ENCODE measurements at places on chromosomes 13 and 19. TPM values are rescaled to one million over a fixed set of nuclear protein-coding genes. Genes with fewer than 3 reads are reported as not detected.
A peak's percentile ranks its signal among the peaks of the same experiment; 100 is the strongest.

PDE4A gene
- total RNA-seq, result 7.0 TPM

CYP4F12 gene
- total RNA-seq, result not detected

SPTBN4 gene
- total RNA-seq, result 3.5 TPM

GRCh38 chr19:47104680-47105079 is 8.9 kb downstream of the ZC3H4 start:
- DNase-seq, result no peak

DNA sequence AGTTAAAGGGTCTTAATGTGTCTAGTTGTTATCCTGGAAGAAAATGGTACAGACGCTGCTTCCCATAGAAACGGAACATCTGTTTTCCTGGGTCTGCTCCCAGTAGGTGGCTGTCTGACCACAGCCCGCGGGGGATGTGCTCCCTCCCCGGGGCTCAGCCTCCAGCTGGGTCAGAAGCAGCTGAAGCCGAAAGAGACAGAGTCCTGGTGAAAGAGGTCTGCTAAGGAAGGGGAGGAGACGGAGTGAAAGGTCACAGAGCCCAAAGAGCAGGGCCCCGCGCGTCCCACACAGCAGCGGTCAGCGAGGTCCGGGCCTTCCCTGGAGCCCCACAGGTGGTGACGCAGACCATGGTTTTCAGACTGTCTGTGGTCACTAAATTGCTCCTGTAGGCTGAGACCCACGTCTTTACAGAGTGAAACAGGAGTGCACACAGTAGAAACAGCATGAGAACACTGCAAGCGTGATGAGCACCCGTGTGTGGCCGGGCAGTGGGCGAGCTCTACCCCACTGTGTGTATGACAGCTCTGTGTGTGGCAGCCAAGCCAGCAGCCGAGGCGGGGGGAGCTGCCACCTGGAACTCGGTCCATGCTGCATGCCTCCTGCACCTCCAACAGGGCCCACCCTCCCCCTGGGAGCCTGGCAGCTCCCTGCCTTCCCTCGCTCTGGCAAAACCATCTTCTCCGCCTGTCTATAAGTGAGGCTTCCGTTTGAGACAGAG is 52.0 kb upstream of the C13orf46 start:
- peak; percentile 28 for DNase-seq

DNA sequence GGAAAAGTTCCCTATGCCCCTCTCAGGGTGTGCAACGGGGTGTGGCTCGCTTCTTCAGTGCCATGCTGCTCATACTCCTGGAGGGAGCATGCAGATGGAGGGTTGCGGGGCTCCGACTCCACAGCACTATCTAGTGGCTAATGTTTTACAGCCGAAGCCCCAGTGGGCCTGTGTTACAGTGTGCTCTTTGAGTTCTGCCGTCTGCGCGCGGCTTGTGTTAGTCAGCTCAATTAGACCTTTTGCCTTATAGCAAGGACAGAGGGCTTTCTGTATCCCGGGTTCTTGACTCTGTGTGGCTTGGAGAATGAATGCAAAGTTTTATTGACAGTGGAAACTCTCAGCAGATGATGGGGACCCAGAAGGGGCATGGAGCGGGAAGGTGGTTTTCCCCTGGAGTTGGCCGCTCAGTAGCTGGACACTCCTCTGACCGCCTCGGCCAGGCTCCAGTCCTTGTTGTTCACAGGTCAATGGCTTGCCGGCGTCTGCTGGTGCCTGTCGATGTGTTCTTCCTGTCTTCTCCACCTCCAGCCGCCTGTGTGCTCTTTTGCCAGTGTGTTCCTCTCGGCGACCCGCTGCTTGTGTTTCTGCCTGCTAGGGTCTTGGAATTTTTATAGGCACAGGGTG is 383.4 kb downstream of the LMO7 start:
- DNase-seq, result no peak

- DNase-seq, result no peak
Observed at GRCh38 chr13:93496985-93497673, 270.5 kb downstream of the GPC6 start.

DNA sequence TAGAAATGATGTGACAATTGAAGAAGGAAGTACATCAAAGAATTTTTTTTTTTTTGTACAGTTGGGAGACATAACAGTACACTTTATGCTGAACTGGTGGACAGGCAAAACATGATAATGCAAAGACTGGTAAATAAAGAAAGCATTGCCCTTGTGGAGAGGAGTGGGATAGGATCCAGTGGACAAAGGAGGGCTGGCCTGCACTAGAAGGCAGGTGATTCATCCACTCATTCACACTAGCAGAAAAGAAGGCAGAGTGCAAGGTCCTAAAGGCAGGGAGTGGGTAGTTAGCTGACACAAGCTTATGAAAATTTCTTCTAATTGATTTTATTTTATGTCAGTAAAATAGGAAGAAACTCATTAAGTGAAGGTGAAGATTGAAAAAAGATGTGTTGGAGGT is 17.6 kb upstream of the NALCN start:
- no peak for DNase-seq

GRCh38 chr19:35040826-35041547 is 534 bp upstream of the HPN start:
- peak; percentile 27 for DNase-seq

DNA sequence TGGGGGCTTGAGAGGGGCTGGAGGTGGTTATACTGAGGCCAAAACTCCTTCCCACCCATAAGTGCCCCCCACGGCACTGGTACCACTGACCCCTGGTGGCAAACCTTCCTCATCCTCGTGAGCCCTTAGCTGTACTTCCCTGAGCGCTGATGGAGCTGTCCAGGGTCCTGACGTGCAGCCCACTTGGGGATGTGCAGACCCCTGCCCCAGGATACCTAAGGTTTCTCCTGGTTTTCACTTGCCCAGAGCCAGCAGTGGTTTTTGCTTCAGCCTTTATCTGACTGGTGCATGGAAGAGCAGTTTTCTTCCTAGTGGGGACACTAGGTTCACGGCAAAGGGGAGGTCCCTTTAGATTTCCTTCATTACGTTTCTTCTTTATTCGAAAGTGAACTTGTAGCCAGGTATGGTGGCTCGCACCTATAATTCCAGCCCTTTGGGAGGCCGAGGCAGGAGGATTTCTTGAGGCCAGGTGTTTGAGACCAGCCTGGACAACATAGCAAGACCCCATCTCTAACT is 28.7 kb upstream of the KCTD15 start:
- peak; percentile 10 for DNase-seq

ZNF571 gene
- 5.2 TPM for total RNA-seq

DNA sequence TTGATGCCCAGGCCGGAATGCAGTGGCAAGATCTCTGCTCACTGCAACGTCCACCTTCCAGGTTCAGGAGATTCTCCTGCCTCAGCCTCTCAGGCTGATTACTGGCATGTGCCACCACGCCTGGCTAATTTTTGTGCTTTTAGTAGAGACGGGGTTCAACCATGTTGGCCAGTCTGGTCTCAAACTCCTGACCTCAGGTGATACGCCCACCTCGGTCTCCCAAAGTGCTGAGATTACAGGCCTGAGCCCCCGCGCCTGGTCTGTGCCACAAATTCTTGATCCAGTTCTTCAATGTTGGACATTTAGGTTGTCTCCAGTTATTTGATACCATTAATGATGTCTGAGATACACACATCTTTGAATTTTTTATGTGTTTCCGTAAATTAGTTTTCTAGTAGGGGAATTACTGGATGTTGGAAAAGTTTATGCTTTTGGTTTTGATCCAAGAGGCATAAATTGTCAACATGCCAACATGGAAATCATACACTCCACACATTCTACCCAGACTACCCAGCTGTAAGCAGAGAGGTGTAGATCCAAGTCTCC is 525 bp upstream of the COG3 start:
- DNase-seq, result no peak

THSD1 gene
- total RNA-seq, result 4.8 TPM

DNA sequence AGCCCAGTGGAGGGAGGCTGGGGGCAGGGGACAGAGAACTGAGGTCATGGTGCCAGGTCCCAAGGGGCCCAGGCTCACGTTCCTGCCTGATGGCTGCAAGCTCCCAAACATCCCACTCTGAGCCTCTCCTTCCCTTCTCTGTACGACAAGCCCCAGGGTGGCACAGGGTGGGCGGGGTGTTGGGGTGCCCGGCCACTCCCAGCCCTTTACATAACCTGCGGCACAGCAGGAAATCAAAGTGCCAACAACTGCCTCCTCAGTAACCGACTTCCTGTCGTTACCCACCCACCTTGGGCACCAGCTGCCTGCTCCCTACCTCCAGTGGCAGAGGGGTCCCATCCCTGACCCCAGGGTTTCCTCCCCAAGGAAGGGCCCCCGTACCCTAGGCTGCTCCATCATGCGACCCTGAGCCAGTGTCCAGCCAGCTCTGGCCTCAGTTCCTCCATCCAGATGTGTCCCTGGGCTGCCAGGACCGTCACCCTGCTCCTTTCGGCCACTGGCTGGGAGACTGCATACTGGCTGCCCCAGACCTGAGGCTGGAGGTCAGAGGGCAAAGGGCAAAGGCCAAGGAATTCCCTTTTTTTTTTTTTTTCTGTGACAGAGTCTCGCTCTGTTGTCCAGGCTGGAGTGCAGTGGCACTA is 27.7 kb upstream of the NFIC start:
- DNase-seq, result no peak

DNA sequence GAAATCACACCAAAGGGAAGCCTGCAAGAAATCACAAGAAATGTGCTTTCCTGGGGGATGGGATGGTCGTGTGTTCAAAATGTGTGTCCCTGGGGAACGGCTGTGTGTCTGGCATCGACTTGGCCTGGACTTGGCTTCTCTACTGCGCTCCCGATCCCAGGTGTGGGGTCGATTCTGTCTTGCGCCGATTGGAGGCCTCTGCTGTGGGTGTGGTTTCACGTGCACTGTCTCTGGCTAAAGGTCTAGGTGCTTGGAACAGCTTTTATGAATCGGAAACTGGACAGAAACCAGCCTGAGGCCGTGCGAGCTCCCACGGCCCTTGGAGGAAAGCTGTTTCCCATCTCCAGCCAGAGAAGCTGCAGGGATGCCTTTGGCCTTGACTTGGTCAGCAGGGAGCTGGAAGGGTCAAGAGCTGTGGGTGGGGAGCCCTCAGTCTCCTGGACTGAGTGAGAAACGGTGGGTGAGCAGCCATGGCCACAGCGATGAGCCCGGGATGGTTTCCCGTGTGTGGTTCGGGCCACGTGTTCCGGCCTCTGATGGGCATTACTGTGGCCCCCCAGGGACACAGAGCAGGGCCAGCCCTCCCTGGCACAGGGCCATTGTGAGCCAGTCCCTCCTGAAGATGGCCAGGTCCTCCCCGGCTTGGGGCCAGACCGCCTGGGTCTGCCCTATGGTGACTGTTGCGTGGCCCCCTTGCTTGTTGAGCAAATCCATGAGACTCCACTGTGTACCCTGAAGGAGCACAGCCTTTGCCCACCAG is 29.7 kb downstream of the MCF2L start:
- DNase-seq, result no peak

PRTN3 gene
- not detected for total RNA-seq

ZNF575 gene
- total RNA-seq, result 0.63 TPM

DNA sequence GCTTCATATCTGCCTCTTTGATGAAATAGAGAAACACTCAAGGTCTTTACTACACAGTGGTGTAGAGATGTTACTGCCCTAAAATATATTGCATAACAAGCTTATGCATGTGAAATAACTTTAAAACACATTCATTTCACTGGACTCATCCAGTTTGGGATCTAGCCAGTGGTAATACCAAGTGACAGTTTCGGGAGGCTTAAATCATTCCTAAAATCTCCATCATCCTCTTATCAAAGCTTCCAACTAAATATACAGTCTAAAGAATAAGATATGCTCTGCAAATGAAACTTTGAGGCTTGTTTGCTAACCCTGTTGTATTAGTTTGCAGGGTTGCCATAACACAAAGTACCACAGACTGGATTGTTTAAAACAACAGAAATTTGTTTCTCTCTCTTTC is 52.8 kb downstream of the THSD1 start:
- peak; percentile 93 for DNase-seq

SIGLEC5 gene
- total RNA-seq, result not detected

DNA sequence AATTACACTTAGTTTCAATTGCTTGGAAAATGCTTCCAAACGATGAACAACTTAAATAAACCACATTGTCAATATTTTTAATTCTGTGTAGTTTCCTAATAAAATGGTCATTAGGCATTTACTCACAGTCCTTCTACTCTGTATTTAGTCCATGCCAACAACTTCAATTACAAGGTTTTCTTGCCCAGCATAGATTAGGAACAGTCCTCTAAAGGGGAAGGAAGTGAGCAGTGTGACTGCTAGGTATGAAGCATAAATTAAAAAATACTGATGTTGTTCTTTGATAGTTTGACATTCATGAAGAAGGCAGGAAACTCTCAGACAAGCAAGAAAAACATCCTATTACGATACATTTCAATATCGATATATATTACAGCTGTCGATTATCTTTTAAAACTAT is 716.0 kb upstream of the PCDH9 start:
- no peak for DNase-seq

- no peak for DNase-seq
Observed at GRCh38 chr13:20206065-20206697, 13.4 kb upstream of the GJB2 start.

All from fibroblast of the aortic adventitia (primary cell).